ENCODE measurements at places on chromosomes 3 and 15.
A peak's percentile ranks its signal among the peaks of the same experiment; 100 is the strongest.

GRCh38 chr3:169195672-169196071 lies 467.8 kb downstream of the MECOM start:
- ATAC-seq = no peak

DNA sequence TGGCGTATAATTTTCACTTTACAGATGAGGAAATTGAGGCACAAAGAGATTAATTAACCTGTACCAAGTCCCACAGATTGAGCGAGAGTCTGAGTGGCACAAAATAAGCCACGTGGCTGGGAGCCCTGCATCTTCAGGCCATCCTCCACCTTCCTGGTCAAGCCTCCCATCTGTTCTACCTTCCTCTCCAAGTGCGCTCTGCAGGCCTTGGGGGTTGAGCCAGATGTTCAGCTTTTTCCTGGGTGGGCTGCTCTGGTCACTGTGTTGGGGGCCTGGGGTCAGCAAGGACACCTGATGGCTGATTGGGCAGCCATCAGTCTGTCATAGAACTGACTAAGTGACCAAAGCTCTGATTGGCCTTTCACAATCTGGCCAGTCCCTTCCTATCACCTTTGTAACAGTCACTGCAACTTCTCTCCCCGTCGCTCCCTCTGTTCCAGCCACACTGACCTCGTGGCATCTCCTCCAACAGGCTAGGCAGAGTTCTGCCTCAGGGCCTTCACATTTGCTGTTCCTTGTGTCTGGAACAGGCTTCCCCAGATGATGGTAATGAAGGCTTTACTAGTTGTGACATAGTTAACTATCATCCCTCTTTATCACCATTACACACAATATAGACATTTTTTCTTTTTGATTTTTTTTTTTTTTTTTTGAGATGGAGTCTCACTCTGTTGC lies 46.8 kb downstream of the SCN5A start:
- ATAC-seq = no peak

GRCh38 chr3:47909607-47910006 lies 106.6 kb downstream of the MAP4 start:
- ATAC-seq = no peak

DNA sequence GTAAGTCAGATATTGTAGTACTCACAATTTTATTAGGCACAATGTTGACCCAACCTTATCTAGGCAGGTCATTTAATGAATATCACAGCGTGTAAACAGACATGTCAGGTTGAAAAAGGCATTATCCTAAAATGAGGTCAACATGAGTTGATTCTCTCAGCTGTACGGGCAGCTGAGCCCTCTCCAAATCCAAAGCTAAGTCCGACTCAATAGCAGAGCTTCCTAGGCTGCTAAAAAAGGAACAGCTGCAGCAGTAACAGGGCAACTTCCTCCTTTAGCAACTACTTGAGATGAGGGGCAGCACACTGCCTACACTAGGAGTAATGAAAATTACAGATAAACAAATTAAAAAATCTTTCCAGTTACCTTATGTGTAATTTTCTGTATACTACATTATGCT lies 189.2 kb downstream of the CADM2 start:
- no peak for ATAC-seq

DNA sequence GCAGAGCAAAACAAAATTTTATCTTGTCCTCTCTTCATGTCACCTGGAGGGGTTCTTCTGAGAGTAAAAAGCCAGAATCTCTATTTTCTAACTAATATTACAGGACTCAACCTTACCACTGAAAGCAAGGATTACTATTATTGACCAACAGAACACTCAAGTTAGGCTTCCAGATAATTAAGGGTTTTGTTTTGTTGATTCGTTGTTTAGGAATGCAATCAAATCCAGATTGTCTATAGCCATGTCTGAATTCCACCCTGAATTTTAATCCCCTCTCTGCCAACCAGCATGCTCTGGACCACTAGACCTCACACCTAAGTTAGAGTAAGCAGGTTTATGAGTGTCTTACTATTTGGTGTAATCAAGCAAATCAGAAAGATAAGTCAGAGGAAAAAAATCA lies 90.7 kb downstream of the PEAK1 start:
- no peak for ATAC-seq

DNA sequence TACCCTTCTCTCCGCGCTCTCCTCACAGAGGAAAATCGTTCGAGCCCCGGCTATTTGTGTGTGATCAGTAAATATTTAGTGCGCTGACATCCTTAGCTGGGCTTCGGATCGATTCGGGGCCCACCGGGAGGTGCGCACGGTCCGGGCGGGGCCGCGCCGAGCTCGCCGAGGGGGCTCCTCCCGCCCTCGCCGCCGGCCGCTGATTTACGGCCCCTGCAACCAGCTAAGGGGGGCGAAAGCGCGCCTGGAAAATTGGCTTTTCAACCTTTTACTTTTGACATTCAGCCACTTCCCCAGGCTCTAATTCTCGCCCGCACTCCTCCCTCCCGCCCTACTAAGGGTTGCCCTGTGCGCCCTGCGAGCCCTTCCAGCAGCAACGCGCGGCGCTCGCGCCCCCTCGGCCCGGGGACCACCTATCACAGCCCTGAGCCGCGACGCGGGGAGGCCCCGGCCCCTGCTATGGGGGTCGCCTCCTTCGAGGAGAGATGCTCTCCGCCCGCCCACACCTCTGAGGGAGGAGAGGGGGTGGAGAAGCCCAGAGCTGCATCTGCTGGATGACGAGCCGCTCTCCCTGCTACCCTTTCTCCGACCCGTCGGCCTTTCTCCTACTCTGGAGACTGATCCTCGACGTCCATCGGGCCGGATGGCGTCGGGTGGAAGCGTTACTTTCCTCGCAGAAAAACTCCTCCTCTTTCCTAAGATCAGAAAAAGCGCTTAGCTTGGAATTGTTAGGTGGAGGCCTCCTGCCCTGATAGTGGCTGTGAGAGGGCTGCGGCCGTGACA lies 7.8 kb upstream of the NR2F2 start:
- no peak for ATAC-seq

- ATAC-seq = no peak
Measured at GRCh38 chr3:64441861-64442260, 216.6 kb upstream of the PRICKLE2 start.

DNA sequence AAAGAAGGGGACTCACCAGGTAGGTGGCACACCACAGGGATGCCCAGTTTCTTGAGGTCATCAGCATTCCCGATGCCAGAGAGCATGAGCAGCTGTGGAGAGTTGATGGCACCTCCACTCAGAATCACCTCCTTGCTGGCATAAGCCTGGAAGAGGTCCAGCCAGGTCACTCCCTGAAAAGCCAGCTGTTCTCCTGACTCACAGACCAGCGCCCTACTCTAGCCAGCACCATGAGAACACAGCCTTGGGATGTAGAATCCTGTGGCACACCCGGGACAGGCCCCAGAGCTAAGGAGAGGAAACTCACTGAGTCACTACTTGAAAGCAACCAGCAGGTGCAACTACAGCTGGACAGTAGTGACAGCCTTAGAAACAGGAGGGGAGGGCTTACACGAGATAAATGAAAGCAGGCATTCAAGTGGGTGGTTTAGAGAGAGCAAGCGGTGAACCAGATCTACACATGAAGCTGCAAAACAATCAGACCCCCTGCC lies 24.5 kb downstream of the CHDH start:
- no peak for ATAC-seq

GRCh38 chr3:159787794-159788205 lies 200.8 kb upstream of the IL12A start:
- ATAC-seq = no peak

GRCh38 chr3:36060950-36061349 lies 319.4 kb upstream of the STAC start:
- no peak for ATAC-seq

GRCh38 chr3:21328711-21329390 lies 422.2 kb downstream of the ZNF385D start:
- ATAC-seq = no peak

GRCh38 chr3:11091088-11091590 lies 63.2 kb upstream of the HRH1 start:
- ATAC-seq = no peak

DNA sequence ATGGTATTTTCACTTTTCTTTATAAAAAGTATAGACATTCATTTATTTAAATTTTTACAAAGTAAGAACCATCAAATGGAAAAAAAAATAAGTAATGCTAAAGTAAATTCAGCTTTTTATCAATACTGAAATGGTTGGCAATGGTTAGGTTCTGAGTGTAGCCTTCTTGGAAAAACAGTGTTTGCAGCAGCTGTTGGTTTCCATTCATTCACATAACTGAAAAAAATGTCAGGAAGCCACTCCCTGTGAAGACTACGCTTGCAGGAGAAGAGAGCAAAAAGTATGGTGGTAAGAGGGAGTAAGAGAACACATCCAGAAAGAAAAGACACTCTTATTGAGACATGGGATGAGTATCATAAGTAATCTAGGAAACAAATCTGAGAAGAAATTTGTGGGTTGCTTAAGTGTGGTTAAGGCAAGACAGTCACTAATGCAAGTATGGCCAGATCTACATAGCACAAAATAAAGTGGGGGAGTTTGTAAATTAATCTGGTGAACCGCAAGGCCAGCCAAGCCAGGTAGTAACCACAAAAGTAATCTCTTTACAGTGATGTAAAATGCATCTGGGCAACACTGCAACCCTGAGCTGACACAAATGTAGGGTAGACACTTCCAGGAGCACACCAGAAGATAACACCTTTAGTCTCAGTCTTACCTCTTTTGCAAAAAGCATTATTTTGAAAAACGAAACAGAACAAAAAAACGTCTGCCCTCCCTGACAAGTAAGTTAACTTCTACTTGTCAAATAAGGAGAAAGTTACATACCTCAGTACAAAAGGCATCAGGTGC lies 133.7 kb downstream of the IGSF11 start:
- ATAC-seq = no peak

DNA sequence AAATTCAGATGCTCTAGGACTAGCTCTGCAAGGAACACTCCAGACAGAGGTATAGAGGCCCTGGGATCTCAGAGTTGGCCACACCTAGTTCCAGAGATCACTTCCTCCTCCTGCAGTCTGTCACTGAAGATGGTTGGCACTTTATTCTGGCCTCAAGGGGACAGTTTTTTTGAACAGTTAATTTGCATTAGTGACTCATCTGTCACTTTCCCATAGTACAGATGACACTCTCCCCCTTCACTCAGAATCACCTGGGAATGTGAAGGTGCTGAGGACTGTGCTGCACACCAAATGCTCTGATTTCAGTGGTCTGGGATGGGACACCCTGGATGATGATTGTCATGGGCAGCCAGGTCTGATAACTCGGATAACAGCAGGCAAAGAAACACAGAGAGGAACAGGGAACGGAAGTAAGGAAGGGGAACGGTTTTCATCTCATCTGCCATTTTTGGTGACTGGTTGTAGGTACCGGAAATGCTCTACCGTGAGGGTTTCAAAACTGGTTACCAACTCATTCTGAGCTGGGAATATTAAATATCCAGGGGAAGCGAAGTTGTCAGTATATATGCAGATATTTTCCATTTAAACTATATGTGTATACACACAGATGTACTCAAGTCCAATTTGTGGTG lies 232.5 kb upstream of the ST8SIA2 start:
- ATAC-seq = peak; percentile 89

GRCh38 chr3:173644086-173645082 lies 246.8 kb downstream of the NLGN1 start:
- peak; percentile 41 for ATAC-seq

DNA sequence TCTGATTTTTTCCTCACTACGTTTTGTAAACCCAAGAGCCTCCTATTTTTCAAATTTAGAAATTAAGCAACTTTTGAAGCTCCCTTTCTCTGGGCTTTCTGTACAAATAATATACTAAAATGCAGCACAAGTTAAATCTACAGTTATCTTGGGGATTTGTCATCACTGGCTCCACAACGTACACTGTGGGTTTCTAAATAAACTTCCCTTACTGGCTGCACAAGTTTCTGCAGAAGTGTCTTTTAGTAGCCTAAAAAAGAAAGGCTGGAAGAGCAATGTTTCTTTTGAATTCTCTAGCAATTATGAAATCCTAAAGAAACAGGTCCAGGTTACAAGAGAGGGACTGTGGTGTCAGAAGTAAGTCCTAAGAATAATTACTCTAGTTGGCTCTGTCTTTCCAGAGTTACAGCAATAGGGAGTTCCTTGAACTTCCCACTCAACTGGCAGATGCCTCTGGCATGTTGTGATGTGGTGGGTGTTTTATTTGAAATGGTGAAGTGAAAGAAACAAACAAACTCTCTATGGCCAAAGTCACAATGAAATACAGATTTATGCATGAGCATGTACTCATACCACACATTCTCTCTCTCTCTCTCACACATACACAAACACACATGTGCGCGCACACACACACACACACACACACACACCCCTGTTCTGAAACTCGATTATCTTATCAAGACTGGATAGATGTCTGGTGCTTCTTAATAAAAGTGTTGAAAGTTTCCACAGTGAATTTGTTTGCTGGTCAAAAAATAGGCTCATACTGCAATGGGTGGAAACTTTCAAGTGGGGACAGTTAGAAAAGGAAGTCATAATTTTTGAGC lies 198.2 kb downstream of the SSR3 start:
- no peak for ATAC-seq

- ATAC-seq = no peak
Measured at GRCh38 chr15:65374821-65375401, 2.9 kb downstream of the IGDCC3 start.

DNA sequence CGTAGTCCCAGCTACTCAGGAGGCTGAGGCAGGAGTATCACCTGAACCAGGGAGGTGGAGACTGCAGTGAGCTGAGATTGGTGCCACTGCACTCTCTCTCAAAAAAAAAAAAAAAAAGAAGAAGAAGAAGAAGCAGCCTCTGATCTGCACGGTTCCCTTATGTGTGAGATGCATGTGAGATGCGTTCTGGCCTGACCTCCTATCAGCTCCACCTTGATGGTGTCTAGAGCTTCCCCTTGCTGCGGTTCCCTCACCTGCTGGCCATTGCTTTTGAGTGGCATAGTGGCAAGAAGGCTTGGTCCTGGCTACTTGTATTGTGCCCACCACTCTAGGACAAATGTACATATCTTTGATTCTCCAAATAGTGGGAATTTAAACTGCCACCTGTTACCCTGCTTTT lies 49.4 kb upstream of the CFAP161 start:
- ATAC-seq = no peak

DNA sequence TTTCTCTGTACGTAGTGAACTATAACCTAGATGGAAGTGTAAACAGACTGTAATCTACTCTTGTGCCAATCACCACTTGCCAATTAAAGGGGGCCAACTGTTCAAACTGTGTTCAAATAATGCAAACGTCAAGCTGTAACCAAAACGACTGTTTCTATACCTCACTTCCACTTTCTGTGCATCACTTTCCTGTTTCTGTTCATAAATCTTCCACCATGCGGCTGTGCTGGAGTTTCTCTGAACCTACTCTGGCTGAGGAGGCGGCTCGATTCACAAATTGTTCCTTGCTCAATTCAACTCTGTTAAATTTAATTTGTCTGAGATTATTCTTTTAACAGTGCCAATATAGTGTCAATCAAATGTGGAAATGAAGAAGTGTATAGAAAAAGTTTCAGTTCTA lies 206.7 kb upstream of the TBC1D5 start:
- no peak for ATAC-seq

DNA sequence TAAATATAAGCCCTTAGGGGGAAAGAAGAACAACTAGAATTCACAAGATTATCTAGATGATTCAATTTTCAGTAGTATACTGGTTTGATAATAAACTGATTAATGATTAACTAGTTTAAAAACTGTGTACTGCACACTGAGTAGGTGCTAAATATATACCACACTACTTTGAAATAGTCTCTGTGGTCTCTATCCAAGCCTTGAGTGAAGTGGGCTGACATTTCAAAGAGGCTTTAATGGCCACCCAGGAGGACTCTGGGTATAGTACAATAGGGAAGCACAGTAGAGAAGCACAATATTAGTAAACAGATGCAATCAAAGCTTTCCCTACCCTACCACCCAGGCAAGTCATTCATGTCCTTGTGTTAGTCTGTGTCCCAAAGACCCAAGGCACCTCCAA lies 46.7 kb downstream of the FILIP1L start:
- ATAC-seq = no peak
